ENCODE measurements at places on chromosomes 12 and 14. TPM values are rescaled to one million over a fixed set of nuclear protein-coding genes. Genes with fewer than 3 reads are reported as not detected.
A peak's percentile ranks its signal among the peaks of the same experiment; 100 is the strongest.

The ACSM4 gene
- not detected for total RNA-seq

The PPM1H gene
- not detected for total RNA-seq

DNA sequence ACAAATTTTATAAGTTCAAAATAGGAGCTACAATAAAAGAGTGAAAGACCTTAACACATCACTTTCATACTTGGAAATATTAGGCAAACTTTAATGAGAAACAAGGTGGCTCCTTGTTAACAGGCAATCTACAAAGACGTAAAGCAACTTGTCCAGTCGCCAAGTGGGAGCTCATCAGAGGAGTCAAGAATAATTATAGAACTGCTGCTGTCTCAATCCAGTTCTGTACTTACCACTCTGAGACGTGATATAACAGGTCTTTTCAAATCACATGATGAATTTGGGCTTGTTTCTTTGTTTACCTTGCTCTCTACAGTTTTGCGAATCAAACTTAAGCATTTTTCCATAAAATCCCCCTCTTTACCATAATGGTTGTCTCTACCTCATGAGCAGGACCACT, 3.6 kb downstream of the YBX3 start:
- H3K27me3 ChIP-seq = peaks cover 31% of the 10 kb centered on the region
- no peak overlapping the region for H3K27ac ChIP-seq
- no peak for DNase-seq
- peaks cover 7% of the 10 kb centered on the region for H3K36me3 ChIP-seq

GRCh38 chr12:122942637-122943036, 23.6 kb downstream of the ABCB9 start:
- H3K27ac ChIP-seq = no peak overlapping the region
- H3K4me1 ChIP-seq = peaks cover 36% of the 10 kb centered on the region
- no peak overlapping the region for H3K4me3 ChIP-seq

- H3K27me3 ChIP-seq = no peaks in the 10 kb centered on the region
- H3K36me3 ChIP-seq = peaks cover 26% of the 10 kb centered on the region
- no peak overlapping the region for H3K4me3 ChIP-seq
- H3K4me1 ChIP-seq = peaks cover 4% of the 10 kb centered on the region
Observed at GRCh38 chr14:75823334-75823733, 158.5 kb downstream of the TGFB3 start.

The KIF26A gene
- total RNA-seq = 7.9 TPM

DNA sequence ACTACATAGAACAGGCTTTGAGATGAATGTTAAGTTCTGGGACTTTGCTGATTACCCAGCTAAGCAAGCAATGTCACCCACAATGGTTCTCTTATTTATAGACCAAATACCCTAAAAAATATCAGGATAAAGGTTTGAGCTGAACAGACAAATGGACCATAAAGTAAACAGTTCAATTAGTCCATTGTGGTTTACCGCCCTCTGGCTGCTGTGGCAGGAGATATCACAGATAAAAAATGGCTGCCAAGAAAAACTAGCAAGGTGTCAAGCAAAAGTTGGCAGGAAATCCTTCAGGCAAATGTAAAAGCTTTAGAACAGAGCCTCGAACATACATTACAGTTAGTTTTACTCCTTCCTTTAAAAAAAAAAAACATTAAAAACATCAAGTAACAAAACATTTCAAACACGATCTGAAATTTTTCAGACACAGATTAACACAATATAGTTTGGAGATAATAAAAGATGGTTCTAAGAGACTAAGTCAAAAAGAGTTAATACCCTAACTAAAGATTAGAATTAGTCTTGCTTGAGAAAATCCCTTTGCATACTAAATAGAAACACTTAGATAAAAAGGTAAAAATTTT, 41.3 kb downstream of the MED13L start:
- no peak overlapping the region for H3K4me3 ChIP-seq
- H3K27me3 ChIP-seq = no peaks in the 10 kb centered on the region
- peaks cover 23% of the 10 kb centered on the region for H3K4me1 ChIP-seq
- peak overlapping the region; percentile 33 for H3K27ac ChIP-seq
- DNase-seq = peak; percentile 60

DNA sequence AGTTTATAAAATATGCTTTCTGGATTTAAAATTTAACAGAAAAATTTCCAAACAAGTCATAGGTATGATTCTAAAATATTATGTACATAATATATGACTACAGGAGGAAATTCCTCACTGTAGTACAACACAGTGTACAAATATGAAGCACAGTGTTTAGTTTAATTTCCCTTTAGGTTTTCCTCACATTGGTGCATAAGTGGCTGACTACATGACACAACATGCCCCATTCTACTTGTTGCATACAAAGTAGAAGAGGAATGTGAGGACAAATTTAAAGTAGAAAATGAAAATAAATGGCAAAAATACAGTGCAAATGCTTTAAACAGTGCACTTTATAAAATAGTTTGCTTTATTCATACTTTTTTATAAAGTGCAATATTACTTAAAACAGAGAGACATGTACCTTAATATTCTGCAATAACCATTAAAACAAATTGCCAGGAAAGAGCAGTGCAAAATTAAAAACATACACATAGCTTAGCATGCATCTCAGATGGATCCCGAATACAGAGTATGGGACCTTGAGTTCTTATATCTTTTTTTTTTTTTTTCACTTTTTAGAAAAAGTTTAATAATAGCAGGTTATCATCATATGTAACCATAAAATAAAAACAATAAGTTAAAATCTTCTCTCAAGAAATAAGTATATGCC, 54.8 kb upstream of the TTC7B start:
- peaks cover 35% of the 10 kb centered on the region for H3K36me3 ChIP-seq
- H3K4me3 ChIP-seq = no peak overlapping the region
- no peak for DNase-seq

- H3K27me3 ChIP-seq = no peaks in the 10 kb centered on the region
- no peak overlapping the region for H3K27ac ChIP-seq
- H3K4me1 ChIP-seq = no peaks in the 10 kb centered on the region
- H3K36me3 ChIP-seq = no peaks in the 10 kb centered on the region
- no peak for DNase-seq
Observed at GRCh38 chr12:66514581-66514980, 164.3 kb downstream of the GRIP1 start.

The RTN1 gene
- total RNA-seq = not detected

DNA sequence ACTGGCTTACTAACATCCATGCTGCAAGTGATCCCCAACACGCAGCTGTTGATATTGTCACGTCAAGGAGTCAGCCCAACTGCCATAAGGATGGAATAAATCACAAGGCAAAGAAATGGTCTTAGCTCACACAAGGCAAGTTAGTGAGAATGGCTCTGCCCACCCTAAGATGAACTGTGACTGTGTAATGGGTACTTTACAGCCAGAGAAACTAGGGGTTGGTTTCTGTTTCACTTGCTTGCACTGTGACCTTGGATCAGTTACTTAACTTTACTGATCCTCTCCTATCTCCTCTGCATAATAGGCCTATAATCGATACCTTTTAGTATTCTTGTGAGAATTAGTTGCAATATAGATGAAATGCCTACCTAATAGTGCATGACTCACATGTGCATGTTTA, 52.2 kb upstream of the ANO2 start:
- no peak overlapping the region for H3K4me3 ChIP-seq
- peaks cover 20% of the 10 kb centered on the region for H3K27me3 ChIP-seq

DNA sequence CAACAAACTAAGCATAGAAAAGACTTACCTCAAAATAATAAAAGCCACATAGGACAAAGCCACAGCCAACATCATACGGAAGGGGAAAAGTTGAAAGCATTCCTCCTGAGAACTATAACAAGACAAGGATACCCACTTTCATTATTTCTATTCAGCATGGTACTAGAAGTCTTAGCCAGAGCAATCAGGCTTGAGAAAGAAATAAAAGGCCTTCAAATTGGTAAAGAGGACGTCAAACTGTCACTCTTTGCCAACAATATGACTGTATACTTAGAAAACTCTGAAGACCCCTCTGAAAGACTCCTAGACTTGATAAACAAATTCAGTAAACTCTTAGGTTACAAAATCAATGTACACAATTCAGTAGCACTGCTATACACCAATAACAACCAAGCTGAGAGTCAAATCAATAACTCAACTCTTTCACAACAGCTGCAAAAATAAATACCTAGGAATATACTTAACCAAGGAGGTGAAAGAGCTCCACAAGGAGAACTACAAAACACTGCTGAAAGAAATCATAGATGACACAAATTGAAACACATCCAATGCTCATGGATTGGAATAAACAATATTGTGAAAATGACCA, 11.6 kb upstream of the CLEC1A start:
- H3K4me1 ChIP-seq = no peaks in the 10 kb centered on the region
- DNase-seq = no peak
- no peaks in the 10 kb centered on the region for H3K36me3 ChIP-seq
- no peak overlapping the region for H3K27ac ChIP-seq
- no peak overlapping the region for H3K4me3 ChIP-seq
- peaks cover 24% of the 10 kb centered on the region for H3K27me3 ChIP-seq

GRCh38 chr12:122322501-122322900, 56.2 kb upstream of the VPS33A start:
- peaks cover 47% of the 10 kb centered on the region for H3K36me3 ChIP-seq
- H3K4me3 ChIP-seq = no peak overlapping the region
- no peak overlapping the region for H3K27ac ChIP-seq
- no peak for DNase-seq

All from activated CD4-positive, alpha-beta memory T cell treated with anti-CD3 and anti-CD28 coated beads, Interleukin-2, amount 10 ng/mL, durations not matched to agents 7 days and 5 days (primary cell).